Ureter (tissue), 1 donor: ENCODE measurements at places on chromosomes 2 and 18.
A peak's percentile ranks its signal among the peaks of the same experiment; 100 is the strongest.

DNA sequence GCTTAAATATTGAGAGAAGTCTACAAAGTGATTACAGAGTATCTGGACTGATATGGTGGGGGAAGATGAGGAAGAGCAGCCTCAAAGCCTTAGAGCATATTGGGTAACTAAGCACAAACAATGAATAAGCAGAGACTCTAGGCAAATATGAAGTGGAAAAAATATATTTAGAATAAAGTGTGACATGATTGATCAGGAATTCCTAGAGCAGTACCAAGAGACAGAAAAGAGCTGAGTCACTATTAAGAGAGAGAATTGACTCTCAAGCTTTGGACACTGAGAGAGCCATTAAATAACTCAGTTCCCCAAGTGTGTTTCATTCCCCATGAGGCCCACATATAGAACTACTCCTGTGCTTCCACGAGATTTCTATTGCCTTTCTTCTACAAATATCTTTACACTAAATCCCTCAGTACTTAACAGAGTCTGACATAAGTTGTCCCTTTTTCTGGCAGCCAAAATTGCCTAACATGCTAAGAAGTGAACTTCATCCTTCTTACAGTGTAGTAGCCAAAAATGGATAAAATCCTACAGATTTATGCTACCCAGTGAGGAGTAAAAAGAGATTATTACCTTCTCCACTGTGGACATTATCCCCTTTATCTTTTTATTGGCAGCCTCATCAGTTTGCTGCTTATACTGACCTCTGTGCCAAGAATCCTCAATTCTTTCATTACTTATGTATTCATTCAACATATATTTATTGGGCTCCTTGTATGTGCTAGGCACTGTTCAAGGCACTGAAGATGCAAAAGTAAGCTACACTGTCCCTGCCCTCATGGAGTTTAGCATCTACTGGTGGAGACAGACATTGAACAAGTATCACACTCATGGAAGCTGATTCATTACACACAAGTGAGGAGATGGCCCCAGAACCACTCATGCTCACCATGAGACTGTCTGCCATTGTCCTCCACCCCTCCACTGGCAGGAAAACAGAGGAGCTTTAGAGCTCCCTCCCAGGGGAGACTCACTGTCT is 45.4 kb downstream of the SLC40A1 start:
- DNase-seq = no peak

GRCh38 chr2:112754564-112754963 is 9.8 kb downstream of the CKAP2L start:
- no peak for DNase-seq

DNA sequence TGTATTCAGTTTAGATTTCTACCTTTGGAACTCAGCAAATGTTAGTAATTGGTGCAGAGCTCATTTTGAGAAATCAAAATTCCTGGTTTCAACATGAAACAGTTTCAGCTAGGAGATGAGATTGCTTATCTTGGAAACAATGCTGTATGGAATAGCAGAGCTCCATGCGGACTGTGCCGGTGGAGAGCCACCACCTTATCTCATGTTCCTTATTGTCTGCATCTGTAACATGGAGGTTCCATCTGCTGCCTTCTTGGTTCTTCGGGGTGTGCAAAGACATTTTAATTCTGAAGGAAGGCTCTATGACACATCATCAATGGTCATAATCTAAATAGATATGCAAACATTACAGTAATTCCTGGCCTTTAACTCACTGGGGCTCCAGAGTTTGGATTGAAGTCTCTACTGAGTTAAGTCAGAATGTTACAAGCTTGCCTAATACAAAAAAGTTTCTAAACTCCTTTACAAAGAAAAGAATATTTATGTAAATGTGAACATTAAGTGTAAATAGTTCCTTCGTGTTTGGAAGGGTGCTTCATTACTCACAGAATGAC is 65.3 kb downstream of the PRKRA start:
- no peak for DNase-seq

- DNase-seq = no peak
Measured at GRCh38 chr2:7703543-7704144, 786.4 kb downstream of the RNF144A start.

- DNase-seq = no peak
Measured at GRCh38 chr2:239247401-239248245, 153.2 kb downstream of the HDAC4 start.

- no peak for DNase-seq
Measured at GRCh38 chr2:15640784-15641183, 49.1 kb downstream of the DDX1 start.

DNA sequence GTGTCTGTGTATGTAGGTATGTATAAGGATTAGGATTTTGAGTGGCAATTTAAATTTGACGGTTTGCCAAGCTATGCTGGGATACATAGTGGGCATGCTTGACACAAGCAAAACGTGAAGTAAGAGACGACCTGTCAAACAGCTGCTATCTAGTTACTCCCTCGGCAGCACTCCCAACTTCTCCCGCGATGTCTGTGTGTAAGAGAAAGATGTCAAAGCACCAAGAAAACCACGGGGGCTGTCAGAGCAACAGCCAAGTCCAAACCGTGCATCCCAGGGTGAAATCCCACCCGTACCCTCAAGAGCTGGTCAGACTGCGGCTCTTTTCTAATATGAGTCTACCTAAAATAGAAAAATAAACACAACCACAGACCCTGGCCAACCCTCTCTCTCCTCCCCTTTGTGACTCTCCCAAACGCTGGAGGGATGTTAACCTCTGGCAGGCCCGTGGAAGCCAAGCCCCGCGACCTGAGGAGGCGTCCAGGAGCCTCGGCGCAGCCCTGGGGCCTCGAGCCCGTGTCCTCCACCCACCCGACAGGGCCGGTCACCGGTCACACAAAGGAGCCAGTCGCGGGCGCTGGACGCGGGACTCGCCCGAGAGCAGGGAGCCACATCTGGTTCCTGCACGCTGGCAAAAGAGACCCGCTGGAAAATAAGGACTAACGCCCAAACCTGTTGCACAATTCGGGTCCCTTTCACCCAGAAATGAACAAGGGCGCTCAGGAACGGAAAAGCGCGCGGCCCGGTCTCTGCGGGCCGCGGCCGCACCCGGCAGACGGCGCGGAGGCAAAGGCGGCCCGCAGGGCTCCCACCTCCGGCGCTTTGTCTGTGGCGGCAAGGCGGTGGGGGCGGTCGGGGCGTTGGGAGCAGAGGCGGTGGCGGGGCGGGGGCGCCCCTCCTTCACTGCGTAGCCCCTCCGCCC is 925 bp downstream of the SESTD1 start:
- peak; percentile 50 for DNase-seq

DNA sequence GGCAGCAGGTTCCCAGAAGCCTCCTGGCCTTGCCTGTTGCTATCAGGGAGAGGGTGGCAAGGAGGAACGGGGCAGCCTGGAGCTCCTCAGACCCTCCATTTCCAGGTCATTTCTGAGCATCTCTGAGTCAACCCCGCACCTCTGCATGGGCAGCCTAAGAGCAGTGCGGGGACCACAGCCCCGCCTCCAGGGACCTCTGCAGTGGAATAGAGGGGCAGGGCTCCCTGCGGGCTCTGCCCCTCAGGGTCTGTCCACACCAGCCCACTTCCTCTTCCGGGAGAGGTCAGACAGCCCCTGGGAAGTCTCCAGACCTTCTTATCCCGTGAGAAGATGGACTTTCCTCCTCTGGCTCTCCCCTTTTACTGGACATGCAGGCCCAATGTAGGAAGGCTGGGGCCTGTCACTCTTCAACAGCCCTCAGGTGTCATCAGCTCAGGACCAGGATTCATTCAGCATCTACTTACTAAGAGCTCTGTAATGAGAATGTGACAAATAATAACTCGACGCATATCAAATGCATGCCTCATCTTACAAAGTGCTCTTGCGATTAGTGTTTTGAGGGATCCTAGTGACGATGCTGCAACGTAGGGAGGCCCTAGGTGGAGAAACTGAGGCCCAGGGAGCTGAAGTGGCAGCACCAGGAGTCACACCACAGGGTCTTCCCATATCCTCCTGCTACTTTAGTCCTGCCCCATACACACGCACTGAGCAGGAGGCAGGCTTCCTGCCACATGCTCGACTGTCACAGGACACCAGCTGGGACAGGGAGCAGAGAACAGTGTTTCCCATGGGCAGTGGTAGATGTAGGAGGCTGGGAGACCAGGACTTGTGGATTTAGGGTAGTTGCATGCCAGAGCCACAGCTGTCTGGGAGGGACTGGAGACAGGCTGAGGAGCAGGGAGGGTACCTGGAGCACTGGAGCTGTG is 28.0 kb downstream of the SH2D6 start:
- DNase-seq = no peak

- DNase-seq = no peak
Measured at GRCh38 chr2:238649936-238650518, 197.9 kb upstream of the TWIST2 start.

DNA sequence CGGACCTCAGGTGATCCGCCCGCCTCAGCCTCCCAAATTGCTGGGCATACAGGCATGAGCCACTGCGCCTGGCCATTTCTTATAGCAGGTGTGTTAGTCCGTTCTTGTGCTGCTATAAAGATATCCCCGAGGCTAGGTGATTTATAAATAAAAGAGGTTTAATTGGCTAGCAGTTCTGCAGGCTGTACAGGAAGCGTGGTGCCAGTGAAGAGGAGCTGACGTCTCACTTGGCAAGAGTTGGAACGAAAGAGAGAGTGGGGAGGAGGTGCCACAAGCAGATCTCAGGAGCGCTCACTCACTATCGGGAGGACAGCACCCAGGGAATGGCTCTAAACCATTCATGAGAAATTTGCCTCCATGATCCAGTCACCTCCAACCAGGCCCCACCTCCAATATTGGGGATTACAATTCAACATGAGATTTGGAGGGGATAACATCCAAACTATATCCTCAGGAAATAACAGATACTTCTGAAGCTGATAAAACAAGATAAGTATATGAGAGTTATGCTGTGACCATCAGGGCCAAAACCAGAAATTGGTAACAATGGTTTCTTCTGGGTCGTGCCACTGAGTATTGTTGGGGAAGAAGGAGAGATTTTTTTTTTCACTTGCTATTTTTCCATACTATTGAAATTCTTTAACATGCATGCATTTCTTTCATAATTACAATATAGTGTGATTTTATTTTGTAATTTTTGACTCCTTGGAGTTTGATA is 7.4 kb upstream of the RMC1 start:
- no peak for DNase-seq

- DNase-seq = no peak
Measured at GRCh38 chr2:215436705-215437565, 1.1 kb upstream of the FN1 start.

- peak; percentile 92 for DNase-seq
Measured at GRCh38 chr2:43221763-43222474, 4.5 kb downstream of the ZFP36L2 start.

DNA sequence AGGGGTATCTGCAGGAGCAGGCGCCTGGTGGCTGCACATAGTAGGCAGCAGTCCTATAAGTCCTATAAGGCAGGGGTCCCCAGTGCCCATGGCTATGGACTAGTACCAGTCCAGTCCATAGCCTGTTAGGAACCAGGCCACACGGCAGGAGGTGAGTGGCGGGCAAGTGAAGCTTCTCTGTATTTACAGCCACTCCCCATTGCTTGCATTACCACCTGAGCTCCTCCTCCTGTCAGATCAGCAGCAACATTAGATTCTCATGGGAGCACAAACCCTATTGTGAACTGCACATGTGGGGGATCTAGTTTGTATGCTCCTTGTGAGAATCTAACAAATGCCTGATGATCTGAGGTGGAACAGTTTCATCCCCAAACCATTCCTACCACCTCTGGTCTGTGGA is 33.1 kb downstream of the STK25 start:
- DNase-seq = no peak

- no peak for DNase-seq
Measured at GRCh38 chr2:203673933-203674332, 32.5 kb upstream of the CD28 start.
